ENCODE measurements at places on chromosomes 11 and 22.

GRCh38 chr11:36333897-36334296, 37.8 kb downstream of the PRR5L start:
- DNase-seq = no peak

GRCh38 chr22:39994566-39995392, at the start of gene FAM83F:
TSS of gene FAM83F (plus strand) at chr22:39994954. CDS start at chr22:39995043, 89 bp downstream.
- DNase-seq = no peak

DNA sequence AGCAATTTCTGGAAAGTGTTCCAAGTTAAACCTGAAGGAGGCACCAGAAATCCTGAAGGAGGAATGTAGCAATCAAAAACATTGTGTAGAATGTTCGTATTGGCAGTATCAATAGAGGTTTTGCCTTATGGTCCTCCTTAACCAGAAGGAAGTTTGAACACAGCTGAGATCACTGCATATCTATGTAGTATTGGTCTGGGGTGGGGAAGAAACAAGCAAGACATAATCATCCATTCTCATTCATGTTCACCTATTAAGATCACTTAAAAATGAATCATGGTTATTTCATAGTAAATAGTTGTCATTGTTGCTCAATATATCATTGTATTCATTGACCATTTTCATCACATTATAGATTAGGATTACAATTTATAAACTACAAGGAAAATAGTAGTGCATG, 160.5 kb downstream of the DDX10 start:
- DNase-seq = no peak

- no peak for DNase-seq
Measured at GRCh38 chr22:24516301-24516737, 21.2 kb downstream of the UPB1 start.

GRCh38 chr11:76732643-76733042, 50.5 kb upstream of the TSKU start:
- DNase-seq = no peak

DNA sequence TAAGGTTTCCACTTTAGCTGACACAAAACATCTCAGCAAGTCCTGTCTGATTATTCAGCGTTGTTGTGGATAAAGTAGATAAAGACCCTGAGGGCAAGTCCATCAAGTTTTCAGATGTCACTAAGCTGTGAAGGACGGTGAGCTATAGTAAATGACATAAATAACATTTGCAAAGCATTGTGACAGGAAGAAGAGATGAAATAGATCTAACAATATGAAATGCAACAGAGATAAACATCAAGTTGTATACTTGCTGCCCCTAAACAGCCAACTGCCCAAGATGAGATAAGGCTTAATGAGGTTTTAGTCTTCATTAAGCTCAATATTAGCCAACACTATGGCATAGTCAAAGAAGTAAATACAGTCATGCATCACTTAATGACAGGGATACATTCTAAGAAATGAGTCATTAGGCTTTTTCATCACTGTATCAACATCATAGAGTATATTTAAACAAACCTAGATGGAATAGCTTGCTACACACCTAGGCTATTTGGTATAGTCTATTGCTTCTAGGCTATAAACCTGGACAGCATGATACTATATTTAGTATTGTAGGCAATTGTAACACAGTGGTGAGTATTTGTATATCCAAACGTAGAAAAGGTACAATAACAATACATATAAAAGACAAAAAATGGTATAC, 625.1 kb upstream of the ANO5 start:
- DNase-seq = no peak

DNA sequence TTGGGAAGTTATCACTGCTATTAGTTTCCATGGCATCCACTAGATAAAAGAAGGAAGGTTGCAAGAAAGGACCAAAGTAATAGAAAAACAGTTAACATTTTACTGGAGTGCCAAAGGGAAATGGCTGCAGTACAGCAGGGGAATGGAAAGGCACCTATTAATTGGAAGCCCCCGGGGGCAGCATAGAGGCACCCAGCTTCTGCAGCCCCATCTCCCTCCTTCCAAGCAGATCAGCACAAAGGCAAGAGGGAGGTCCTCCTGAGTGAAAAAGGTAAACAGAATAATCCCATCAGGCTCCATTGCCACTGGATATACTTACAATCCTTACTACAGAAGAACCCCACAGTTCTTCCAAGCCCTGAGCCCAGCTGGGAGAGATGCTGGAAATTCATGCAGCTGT, 887.1 kb downstream of the DLG2 start:
- no peak for DNase-seq

GRCh38 chr11:87295237-87295636, 257.5 kb downstream of the TMEM135 start:
- DNase-seq = no peak

- DNase-seq = no peak
Measured at GRCh38 chr11:61711498-61711897, 31.3 kb downstream of the DAGLA start.

DNA sequence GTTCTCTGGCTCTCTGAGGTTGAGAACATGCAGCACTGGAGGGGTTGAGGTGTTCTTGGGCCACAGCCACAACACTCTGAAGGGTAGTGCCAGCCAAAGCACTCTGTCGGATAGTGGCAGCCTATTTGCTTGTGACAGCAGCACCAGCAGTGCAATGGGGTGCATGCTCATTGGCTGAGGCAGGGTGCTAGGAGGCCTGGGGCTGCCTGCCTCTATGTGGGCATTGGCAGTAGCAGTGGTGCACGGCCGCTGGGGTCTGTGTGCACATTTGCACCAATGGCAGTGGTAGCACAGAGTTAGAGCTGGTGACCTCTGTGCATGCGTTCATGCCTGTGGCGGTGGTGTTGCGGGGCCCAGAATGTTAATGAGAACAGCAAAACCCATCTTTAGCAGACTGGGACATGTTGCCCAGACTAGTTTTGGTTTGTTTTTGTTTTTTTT, 25.4 kb downstream of the PI4KA start:
- no peak for DNase-seq

DNA sequence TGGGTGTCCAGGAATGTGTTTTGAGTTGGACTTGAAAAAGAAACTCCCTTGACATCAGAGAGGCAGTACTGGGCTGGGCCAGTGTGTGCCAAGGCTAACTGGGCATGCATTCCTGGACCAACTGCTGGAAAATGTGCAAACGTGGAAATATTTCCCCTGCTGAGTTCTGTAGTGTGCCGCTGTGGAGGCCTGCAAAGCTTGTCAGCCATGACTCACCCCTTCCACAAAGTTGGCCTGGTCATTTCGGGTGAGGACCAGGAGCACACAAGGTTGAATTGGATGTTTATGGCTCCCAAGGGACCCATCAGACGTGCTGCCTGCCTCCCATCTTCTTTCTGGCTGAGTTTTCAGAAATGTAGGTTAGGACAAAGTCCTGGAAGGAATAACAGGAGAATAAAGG, 513.1 kb downstream of the MIAT start:
- DNase-seq = no peak
